ENCODE measurements at places on chromosomes 3 and 15. TPM values are rescaled to one million over a fixed set of nuclear protein-coding genes. Genes with fewer than 3 reads are reported as not detected.

NRROS gene
- total RNA-seq = 1.2 TPM

CIDEC gene
- total RNA-seq = not detected

DUOXA1 gene
- total RNA-seq = 0.23 TPM

CCR2 gene
- not detected for total RNA-seq

SLC9A9 gene
- total RNA-seq = 14.9 TPM

VEPH1 gene
- 3.0 TPM for total RNA-seq

CHRM5 gene
- total RNA-seq = 0.90 TPM

ISG20 gene
- total RNA-seq = 0.69 TPM

PSMD2 gene
- 222 TPM for total RNA-seq

CYP1A2 gene
- not detected for total RNA-seq

LDHAL6B gene
- total RNA-seq = 2.4 TPM

PROS1 gene
- 19.5 TPM for total RNA-seq

SH2D7 gene
- not detected for total RNA-seq

CHL1 gene
- 349 TPM for total RNA-seq

SKOR1 gene
- total RNA-seq = 0.52 TPM

GPR62 gene
- 2.4 TPM for total RNA-seq

FSIP1 gene
- 0.90 TPM for total RNA-seq

CYP8B1 gene
- 0.14 TPM for total RNA-seq

INSYN1 gene
- 46.6 TPM for total RNA-seq
